ENCODE measurements at places on chromosomes 3 and 15.

GRCh38 chr3:102791641-102792589, 357.1 kb downstream of the ZPLD1 start:
- no peaks in the 10 kb centered on the region for H3K27me3 ChIP-seq
- H3K27ac ChIP-seq, result no peak overlapping the region
- no peak for DNase-seq
- no peak overlapping the region for H3K4me3 ChIP-seq
- no peaks in the 10 kb centered on the region for H3K4me1 ChIP-seq

GRCh38 chr3:55629432-55629831, 142.3 kb upstream of the WNT5A start:
- DNase-seq, result no peak
- no peak overlapping the region for H3K27ac ChIP-seq
- H3K4me1 ChIP-seq, result no peaks in the 10 kb centered on the region

- no peak for DNase-seq
- no peak overlapping the region for H3K4me3 ChIP-seq
- peaks cover 3% of the 10 kb centered on the region for H3K4me1 ChIP-seq
- H3K27me3 ChIP-seq, result no peaks in the 10 kb centered on the region
These were observed 1.2 kb upstream of the UROC1 start for GRCh38 chr3:126518779-126519177.

DNA sequence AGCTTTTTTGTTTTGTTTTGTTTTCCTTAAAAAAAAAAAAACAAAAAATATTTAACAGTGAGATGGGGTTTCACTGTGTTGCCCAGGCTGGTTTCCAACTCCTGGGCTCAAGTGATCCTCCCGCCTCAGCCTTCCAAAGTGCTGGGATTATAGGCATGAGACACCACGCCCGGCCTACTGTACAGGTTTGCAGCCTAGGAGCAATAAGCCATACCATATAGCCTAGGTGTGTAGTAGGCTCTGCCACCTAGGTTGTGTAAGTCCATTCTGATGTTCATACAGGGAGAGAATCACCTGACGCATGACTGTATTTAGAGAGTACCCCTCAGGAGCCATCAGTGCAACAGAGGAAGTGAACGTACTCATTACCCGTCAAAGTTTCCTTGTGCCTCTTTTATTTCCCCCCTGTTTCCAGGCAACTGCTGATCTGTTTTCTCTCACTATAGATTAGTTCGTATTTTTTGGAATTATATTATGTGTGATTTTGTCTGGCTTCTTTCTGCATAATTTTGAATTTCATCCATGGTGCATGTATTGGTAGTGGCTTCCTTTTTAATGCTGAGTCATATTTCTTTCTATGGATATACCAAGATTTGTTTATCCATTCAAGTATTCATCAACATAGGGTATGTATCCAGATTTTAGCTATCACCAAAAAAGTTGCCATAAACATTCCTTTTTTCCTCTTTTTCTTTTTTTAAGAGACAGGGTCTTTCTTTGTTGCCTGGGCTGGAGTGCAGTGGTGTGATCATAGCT, 9.9 kb downstream of the ACAD9 start:
- H3K4me3 ChIP-seq, result no peak overlapping the region
- no peaks in the 10 kb centered on the region for H3K27me3 ChIP-seq
- no peak for DNase-seq
- H3K27ac ChIP-seq, result no peak overlapping the region
- H3K4me1 ChIP-seq, result no peaks in the 10 kb centered on the region

DNA sequence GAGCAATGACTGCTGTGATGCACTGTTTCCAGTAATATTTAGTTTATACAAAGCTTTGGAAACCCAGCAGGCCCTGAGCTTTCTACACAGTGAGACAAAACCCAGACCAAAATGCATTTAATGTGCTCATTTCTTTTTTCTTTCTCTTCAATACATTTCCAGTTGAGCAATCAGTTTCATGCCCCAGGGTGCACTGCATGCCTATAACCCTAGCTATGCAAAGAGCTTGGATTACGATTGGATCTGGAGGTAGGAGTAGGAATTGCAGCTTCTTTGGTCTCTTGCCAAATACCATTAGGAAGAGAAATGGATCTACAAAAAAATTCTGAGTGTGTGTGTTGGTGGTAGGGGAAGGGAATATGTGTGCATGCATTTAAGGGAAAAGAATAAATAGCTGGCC, 1001.4 kb downstream of the SQOR start:
- no peaks in the 10 kb centered on the region for H3K36me3 ChIP-seq
- no peaks in the 10 kb centered on the region for H3K27me3 ChIP-seq
- H3K4me1 ChIP-seq, result no peaks in the 10 kb centered on the region
- H3K27ac ChIP-seq, result no peak overlapping the region

DNA sequence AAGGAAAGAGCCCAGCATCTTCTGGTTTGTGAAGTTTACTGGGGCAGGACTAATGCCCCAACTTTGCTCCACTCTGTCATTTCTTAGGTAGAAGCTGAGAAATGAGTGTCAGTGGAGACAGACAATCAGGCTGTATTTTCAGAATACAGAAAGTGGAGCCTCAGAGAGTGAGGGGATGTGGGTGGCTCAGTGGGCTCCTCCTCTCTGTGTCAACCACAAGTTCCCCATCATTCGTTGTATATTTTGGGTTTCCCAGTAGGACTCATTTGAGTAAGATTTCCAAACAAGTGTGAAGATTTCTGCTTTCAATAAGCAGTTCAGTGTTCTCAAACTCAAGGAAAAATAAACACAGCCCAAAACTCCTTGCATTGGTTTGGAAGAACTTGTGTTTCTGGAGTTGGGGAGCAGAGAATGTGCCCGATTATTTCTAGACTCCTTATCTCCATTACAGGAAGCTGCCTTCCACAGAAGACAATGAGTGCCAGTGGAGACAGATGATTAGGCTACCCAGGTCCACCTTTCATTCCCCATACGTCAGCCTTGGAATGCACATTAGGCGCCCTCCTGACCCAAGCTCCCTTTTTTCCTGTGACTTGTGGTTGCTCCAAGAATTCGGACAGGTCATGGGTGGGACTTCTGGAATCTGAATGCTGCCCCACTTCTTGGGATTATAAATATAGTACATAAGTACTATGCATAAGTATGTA, 792.1 kb upstream of the LMCD1 start:
- no peaks in the 10 kb centered on the region for H3K36me3 ChIP-seq
- no peaks in the 10 kb centered on the region for H3K27me3 ChIP-seq
- H3K4me1 ChIP-seq, result no peaks in the 10 kb centered on the region
- no peak for DNase-seq
- H3K27ac ChIP-seq, result no peak overlapping the region
- H3K4me3 ChIP-seq, result no peak overlapping the region

DNA sequence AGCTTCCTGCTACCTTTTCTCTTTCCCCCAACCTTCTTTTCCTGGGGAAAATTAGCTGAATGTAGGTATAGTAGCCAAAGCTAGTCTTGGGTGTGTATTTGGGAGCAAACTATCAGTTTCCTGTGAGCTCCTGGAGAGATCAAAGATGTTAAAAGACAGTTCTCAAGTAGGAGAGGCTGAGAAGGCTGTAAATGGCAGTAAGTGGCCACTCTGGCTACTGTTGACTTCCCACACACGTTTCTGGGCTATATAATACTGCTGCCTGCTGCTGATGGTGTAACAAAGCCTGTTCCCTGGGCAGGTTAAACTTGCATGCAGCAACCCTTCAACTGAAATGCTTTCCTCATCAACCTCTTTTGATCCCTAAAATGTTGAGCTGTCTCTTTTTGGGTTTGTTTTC, 27.6 kb downstream of the ARID3B start:
- H3K36me3 ChIP-seq, result no peaks in the 10 kb centered on the region
- no peak overlapping the region for H3K4me3 ChIP-seq
- no peaks in the 10 kb centered on the region for H3K27me3 ChIP-seq
- H3K27ac ChIP-seq, result no peak overlapping the region

- no peak overlapping the region for H3K4me3 ChIP-seq
- H3K27me3 ChIP-seq, result no peaks in the 10 kb centered on the region
- H3K27ac ChIP-seq, result no peak overlapping the region
These were observed 77.8 kb upstream of the TBC1D5 start for GRCh38 chr3:17820275-17820674.

DNA sequence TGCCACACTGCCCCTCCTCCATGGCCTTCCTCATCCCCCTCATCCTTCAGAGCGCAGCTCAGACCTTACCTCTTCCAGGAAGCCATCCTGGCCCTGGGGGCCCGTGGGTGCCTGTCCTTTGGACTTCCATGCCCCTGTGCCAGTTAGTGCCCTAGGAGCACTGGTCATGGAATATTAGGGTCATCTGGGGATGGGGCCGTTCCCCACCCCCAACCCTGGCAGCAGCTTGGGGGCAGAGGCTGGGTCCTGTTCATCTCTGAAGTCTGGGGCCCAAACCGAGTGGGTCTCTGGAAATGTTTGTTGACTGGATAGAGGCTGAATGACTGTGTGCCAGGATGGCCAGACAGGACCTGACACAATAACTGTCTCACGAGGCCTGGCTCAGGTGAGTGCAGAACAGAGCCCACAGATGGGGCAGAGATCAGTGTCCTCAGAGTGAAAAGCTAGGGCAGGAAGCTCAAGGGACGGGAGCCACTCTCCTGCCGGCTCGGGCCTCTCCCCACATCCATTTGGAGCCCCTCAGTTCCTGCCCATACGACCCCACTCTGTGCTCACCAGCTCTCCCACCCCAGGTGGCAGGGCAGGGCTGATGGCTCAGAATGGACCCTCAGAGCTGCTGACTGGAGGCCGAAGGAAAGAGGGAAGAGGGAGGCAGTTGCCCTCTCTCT, 62.5 kb downstream of the TLE3 start:
- H3K36me3 ChIP-seq, result no peaks in the 10 kb centered on the region
- no peak overlapping the region for H3K27ac ChIP-seq
- no peak overlapping the region for H3K4me3 ChIP-seq
- H3K27me3 ChIP-seq, result no peaks in the 10 kb centered on the region

DNA sequence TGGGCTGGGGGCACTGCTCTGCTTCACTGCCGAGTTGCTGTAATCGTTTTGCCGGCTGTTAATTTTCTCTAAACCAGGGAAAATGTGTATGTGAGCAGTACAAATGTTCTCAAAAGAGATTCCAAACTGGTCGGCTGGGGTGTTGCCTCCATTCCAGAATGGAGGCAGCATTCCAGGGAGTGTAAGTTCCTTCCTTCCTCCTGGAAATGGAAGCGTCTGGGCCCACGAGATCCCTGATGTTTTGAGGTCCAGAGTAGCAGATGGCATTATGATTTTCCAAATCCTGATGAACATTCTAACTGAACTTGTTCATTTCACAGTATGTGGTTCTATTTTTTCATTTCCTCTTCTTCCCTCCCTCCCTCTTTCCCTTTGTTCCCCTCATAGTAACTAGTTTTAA, 64.4 kb upstream of the SKOR1 start:
- no peaks in the 10 kb centered on the region for H3K27me3 ChIP-seq
- H3K36me3 ChIP-seq, result no peaks in the 10 kb centered on the region
- H3K4me3 ChIP-seq, result no peak overlapping the region
- no peaks in the 10 kb centered on the region for H3K4me1 ChIP-seq
- no peak overlapping the region for H3K27ac ChIP-seq
- DNase-seq, result no peak

GRCh38 chr3:4754180-4755086, 224.8 kb upstream of the BHLHE40 start:
- H3K4me3 ChIP-seq, result no peak overlapping the region
- no peak overlapping the region for H3K27ac ChIP-seq
- no peak for DNase-seq
- H3K36me3 ChIP-seq, result no peaks in the 10 kb centered on the region

- H3K27ac ChIP-seq, result no peak overlapping the region
- no peaks in the 10 kb centered on the region for H3K4me1 ChIP-seq
- H3K4me3 ChIP-seq, result no peak overlapping the region
- peak; percentile 18 for DNase-seq
These were observed 8.3 kb downstream of the CPA3 start for GRCh38 chr3:148873270-148873927.

DNA sequence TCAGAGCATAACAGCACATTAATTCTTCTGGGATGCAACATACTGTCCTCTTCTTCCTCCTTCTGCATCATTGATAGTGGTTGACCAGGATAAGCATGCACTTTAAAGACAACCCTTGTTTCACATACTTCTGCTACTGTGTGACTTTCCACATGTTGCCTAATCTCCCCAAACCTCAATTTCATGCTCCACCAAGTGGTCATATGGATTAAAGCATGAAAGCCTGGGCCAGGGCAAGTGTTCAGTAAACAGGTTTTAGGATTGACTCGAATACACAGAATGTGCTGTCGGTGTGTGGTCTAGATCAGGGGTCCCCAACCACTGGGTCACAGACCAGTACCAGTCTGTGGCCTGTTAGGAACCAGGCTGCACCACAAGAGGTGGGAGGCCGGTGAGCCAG, 22.5 kb upstream of the BFSP2 start:
- peaks cover 7% of the 10 kb centered on the region for H3K36me3 ChIP-seq
- no peak for DNase-seq
- peaks cover 4% of the 10 kb centered on the region for H3K4me1 ChIP-seq

DNA sequence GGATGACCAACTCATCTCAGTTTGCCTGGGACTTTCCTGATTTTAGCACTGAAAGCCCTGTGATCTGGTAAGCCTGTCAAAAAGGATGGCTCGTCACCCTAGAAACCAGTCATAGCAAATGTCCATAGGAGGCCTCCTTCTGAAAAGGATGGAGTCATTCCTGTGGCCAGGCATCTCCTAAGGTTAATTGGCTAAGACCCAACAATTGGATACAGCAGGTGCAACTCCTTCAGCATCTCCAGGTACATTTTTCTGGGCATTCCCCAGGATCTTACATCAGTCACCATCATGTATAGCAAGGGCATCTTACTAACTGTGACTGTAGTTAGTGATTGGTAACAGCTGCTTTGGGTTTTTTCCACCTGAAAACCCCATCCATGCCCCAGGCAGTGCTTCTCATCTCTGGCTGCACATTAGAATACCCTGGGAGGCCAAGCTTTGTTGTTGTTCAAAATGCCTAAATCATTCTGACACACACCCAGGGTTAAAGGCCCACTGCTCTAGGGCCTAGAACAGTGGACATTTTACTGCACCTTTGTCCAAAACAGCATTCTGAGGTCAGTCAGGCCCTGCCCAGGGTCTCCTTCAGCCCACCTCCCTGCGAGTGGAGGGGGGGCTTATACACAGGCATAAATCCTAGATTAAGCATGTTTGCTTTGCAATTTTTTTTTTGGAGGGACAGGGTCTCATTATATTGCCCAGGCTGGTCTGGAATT, 28.3 kb upstream of the GALNT15 start:
- H3K4me3 ChIP-seq, result no peak overlapping the region
- peaks cover 19% of the 10 kb centered on the region for H3K4me1 ChIP-seq
- no peaks in the 10 kb centered on the region for H3K36me3 ChIP-seq

GRCh38 chr15:80816049-80816653, 37.0 kb downstream of the CEMIP start:
- DNase-seq, result no peak
- no peaks in the 10 kb centered on the region for H3K36me3 ChIP-seq
- H3K27ac ChIP-seq, result peak overlapping the region; percentile 37
- H3K27me3 ChIP-seq, result no peaks in the 10 kb centered on the region
